ENCODE measurements at places on chromosomes 5 and 9.

- no peak for DNase-seq
These were observed 81.2 kb downstream of the GLDC start for GRCh38 chr9:6564360-6564759.

GRCh38 chr9:120593955-120594277 lies 13.9 kb upstream of the CDK5RAP2 start:
- no peak for DNase-seq

- no peak for DNase-seq
These were observed 53.9 kb downstream of the RFX3 start for GRCh38 chr9:3471883-3472282.

DNA sequence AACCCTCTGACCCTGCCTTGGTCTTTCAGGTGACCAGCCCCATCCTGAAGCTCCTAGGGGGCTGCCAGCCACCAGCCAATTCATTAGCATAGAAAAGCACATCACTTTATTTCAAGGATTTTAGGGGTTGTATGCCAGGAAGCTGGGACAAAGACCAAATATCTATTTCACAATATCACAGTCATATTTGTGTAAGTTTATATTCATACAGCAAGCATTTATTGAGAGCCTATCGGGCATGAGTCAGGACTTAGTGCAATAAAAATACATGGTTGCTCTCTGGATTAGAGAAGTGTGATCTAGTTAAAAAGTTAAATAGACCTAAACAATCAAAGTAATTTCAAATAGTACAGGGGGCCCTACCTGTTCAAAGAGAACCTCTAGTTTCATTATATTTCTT lies 113.8 kb downstream of the ERCC6L2 start:
- no peak for DNase-seq

DNA sequence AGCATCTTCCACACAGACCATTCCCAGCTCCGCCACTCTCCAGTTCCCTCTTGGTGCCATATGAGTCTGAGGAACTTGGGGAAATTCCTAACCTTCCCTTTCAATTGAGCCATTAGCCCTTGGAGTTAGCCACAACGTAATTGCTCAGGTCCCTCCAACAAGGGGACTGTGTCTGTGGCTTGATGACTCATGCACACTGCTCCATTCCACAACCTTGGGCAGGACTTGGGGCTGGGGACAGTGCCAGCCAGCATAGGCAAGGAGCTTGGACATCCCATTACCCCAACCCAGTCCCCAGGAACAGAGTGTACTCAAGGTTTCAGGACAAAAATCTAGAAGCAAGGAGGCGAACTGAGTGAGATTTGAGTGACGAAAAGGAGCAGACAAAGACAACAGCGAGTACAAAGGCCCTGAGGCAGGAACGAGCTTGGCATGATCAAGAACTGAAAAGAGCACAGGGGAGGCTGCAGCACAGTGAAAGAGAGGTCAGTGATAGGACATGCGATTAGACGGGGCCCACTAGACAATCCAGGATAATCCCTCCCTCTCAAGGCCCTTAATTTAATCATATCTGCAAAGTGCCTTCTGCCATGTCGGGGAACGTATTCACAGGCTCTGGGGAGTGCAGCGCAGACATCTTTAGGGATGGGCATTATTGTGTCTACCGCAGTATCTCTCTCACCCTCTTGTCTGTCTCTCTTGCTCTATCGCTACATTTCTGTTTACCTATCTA lies 16.0 kb upstream of the JADE2 start:
- DNase-seq: no peak

DNA sequence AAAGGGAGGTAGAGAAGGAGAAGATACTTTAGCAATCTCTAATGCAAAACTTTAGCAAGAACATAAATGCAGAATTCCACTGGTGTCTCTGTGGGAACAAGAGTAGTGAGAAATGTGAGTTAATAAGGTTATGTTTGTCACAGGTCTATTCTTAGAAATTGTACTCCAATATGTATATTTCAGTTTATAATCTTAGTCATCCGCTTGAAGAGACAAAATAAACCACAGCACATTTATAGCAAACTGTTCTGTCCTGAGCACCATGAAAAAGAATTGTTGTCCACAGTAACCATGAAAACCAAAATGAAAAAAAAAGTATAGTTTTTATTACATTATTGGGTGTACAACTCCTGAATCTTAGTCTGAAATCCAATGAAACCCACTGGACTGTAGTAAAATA lies 93.6 kb upstream of the TSLP start:
- no peak for DNase-seq

DNA sequence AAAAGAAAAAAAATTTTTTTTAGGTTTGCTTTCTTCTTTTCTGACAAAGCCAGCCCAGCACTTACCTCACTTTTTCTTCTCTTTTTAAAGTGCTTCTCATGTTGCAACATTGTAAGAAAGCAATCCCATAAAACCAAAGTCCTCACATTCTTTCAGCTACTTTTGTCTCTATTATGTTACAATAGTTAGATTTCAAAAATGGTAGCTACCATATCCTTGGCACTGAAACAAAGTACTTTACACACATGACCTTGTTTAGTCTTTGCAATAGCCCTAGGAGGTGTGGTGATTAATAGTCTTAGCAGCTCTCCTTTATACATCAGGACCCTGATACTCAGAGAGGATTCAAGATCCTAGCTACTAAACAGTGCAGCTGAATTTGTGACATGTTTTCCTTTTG lies 23.5 kb upstream of the CARTPT start:
- no peak for DNase-seq

GRCh38 chr5:128271859-128272464 lies 188.4 kb downstream of the SLC12A2 start:
- DNase-seq: no peak

DNA sequence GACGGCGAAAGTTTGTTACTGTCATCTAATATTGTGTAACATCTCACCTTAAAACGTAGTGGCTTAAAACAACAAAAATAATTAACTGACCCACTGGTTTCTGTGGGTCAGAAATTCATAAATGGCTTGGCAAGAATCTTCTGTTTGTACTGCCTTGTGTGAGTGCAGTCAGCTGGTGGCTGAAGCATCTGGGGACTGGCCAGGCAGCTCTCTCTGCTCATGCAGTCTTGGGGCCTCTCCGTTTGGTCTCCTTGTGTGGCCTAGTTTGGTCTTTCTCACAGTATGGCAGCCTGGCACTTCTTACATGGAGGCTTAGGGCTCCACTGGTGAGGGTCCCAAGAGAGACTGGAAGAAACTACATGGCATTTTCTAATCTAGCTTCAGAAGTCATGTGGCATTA lies 49.0 kb upstream of the CTXN3 start:
- DNase-seq: no peak

DNA sequence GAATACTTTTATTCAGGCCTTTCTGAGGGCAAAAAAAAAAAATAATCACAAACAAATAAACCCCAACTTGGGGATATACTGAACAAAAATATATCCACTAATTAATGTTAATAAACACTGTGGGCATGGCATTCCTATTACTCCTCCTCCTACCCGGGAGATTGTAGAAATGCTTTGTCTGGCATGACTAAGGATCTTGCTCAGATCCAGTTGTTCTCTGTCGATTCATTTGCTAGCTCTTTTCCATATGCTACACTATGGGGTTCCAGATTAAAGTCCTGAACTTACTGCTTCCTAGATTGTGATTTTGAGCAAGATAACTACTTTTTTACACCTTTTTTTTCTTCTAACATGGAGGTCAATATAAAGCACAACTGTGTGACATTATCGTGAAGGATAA lies 102.2 kb upstream of the PRR16 start:
- no peak for DNase-seq

DNA sequence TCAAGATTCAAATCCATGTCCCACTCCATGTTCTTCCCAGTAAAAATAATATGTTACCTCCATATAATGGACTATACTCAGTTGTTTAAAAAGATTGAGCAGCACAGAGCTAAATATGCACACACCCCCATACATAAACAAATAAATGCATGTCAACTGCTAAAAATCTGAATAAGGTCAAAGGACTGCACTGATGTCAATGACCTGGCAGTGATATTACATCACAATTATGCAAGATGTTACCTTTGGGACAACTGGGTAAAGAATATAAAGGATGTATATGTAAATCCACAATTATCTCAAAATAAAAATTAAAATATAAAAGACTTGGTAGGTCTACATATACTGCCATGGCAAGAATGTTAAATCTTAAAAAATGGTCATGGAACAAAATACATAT lies 57.9 kb downstream of the CDK5RAP2 start:
- DNase-seq: no peak

DNA sequence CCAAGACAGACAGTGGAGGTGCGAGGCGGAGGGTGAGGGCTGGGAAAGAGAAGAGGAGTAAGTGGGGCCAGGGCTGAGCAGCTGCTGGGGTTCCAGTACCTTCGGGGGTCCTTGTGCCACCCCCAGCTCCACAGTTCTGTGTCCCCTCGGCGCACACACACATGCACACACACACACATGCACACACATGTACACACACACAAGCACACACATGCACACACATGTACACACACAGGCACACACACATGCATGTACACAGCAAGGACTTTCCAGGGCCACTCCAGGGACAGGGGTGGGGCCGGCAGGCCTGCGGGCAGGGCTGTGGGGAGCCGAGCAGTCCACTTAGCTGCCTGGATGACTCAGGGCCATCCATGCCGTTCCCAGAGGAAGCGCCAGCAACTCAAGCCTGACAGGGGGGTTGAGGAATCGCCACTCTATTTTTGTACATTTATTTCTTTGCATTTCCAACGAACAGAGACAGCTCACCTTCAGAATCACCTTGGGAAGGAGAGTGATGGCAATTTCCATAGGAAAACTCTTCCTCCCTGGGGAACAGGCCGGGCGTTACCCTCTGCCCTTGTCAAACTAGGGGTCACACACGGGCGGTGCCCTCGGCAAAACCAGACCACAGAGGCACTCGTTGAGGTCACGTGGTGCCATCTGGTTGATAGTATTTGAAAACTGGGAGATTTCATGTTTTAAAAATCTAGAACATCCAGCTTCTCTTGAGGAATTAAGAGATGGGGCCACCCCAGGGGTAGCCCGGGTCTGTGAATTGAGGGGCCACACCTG lies 135.7 kb downstream of the ADAMTS2 start:
- DNase-seq: no peak

- no peak for DNase-seq
These were observed 3.5 kb downstream of the RALGDS start for GRCh38 chr9:133117271-133118178.

- no peak for DNase-seq
These were observed 17.8 kb downstream of the DNAH5 start for GRCh38 chr5:13926731-13927130.

DNA sequence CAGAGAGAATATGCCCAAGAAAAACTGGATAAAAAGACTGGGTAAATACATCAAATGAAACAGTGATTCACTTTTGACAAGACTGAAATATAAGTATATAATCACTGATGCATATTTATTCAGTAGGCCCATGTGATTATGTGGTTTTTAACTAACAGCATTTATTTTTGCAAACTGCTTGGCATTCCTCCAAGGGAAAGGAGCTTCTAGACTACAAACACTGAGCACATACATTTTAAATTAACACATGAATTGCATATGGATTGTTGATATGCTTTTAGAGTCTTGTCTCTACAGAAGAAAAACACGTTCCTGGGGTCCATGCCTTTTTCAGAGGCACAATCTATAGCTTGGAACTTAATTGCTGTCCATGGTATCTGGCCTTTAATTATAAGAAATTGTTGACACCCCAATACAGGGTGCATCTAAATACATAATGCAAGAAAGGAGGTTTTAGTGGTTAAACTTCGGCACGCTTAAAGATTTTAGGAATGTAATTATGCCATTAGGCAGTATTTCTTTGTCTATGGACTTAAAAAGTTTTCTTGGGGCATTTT lies 6.9 kb upstream of the MEIKIN start:
- DNase-seq: no peak

DNA sequence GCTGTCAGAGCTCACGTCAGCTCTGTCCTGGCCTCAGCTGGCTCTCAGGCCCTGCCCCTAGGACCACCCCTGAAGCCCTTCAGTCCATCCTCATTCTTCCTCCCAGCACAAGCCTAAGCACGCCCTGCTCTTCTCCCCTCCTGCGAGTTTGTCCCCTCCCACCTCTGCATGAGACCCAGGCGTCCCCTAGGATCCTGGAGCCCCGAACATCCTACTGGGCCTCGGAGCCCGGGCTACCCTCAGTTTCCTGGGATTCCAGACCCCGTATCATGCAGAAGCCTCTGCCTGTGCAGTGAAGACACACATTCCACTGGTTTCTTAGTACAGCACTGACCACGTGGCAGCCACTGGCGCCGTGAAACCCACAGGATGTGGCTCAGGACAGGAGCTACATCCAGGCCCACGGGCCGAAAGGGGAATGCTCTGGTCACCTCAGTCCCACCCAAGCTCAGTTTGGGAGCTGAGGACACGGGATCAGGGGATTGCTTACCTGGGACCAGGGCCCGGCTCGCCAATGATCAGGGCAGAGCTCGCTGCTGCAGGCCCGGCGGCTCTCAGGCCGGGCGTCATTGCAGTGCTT lies 64.2 kb downstream of the ZNF354C start:
- no peak for DNase-seq

- peak; percentile 98 for DNase-seq
These were observed 25.6 kb downstream of the GOLGA2 start for GRCh38 chr9:128249908-128250838.

- no peak for DNase-seq
These were observed 1.4 kb upstream of the NFX1 start for GRCh38 chr9:33288828-33289483.

DNA sequence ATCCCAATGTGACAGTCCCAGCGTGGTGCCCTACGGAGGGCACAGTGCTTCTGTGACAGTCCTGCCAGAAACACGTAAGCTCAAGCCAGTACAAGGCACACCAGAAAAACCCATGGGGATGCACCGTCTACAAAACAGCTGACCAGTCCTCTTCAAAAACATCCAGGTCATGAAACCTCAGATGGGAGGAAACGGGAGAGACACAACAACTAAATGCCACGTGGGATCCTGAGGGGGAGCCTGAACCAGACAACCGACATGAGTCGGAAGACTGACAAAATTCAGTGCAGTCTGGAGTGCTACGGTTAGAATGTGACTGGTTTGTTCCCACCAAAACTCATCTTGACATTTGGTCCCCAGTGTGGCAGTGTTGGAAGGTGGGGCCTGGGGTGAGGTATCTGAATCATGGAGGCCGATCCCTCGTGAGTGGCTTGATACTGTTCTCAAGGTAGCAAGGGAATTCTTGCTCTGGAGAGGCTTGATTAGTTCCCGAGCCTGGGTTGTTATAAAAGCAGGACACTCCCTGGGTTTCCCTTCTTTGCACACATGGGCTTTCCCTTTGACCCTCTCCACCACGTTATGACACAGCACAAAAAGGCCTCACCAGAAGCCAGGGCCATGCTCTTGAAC lies 55.4 kb downstream of the ADAMTS2 start:
- no peak for DNase-seq

DNA sequence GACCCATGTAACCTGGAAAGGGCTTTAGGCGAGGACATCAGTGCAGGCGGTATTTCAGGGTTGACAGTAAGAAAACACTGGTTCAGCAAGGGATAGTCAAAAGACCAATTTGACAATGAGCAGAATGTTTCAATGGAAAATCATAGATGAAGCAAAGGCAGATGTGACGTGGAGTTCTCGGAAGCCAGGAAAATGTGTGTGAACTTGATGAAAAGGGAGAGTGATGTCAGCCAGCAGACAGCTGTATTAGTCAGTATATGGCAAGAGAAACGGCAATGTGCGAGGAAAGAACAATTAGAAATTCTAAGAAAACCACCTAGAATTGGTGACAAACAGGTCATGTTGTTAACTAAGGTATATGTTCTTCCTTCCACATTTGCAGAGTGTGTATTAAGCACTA lies 503.9 kb upstream of the DAB2 start:
- no peak for DNase-seq

GRCh38 chr5:14416621-14417275 lies 164.8 kb upstream of the OTULINL start:
- DNase-seq: no peak
